ENCODE measurements at places on chromosomes 3 and 15.

- no peak for DNase-seq
Observed at GRCh38 chr15:101409621-101410020, 79.9 kb downstream of the PCSK6 start.

GRCh38 chr3:151460228-151460627 lies 633 bp downstream of the IGSF10 start:
- DNase-seq: no peak

GRCh38 chr3:71447803-71448202 lies 135.7 kb downstream of the FOXP1 start:
- no peak for DNase-seq

DNA sequence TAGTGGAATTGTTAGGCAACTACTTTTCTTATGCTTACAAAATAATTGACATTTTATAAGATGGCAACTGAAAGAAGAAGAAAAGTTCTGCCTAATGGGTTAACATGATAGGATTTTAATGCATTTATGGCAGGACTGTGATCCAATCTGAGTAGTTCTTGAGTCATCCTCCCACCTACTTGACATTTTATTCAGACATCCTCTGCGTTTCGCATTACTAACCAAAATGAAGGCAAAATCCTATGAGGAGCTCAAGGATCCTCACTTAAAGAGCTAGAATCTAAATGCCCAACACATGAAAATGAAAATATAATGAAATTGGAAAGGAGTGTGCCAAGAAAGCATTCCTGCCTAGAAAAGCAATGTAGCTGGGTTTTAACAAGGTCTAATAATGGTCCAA lies 581.1 kb upstream of the SEMA6D start:
- no peak for DNase-seq

DNA sequence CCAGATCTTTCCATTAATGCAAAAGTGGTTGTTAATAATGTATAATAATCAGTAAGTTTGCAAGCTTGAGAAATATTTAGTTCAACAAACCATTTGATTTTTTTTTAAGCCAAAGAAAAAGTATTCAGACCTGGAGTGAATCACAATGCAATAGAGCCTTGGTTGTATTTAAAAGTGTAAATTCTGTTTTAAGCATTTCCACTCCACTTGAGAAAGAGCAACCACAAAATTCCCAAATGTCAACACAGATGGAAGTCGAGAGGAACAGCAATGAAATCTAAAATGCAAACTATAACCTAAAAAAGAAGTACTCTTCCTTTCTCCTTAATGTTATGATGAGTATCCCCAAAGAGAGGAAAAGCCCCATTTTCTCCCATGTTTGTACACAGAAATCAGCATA lies 20.2 kb downstream of the GBE1 start:
- no peak for DNase-seq

- DNase-seq: no peak
Observed at GRCh38 chr15:101272584-101272983, 4.7 kb downstream of the SELENOS start.

GRCh38 chr3:57982561-57983243 lies 25.5 kb upstream of the FLNB start:
- DNase-seq: no peak

DNA sequence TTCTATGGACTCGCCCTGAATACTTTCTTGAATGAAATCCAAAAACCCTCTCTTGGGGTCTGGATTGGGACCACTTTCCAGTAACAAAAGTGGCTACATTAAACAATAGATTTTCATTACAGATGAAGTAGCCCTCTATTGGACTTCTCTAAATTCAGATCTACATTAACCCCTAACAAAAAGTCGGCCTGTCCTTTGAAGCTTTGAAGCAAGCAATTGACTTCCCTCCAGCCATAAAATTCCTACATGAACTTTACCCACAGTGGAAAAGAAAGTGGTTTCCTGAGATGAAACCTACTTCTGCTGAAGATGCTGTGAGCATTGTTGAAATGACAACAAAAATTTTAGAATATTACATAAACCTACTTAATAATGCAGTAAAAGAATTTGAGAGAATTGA lies 967.1 kb upstream of the ROBO1 start:
- no peak for DNase-seq

All from WTC11 (cell line).